T-helper 1 cell (primary cell): ENCODE measurements at places on chromosomes 7 and 10.

DNA sequence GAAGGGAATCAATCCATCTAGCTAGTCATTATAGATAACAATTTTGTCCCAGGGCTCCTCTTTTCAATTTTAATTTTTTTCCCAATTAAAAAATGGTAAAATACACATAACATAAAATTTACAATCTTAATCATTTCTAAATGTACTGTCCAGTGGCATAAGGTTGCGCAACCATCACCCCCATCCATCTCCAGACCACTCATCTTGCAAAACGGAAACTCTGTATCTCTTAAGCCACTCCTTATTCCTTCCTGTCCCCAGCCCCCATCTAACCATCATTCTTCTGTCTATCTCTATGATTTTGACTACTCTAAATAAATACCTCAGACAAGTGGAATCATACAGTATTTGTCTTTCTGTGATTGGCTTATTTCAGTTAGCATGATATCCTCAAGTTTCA, 46.1 kb upstream of the RAB18 start:
- DNase-seq: no peak

DNA sequence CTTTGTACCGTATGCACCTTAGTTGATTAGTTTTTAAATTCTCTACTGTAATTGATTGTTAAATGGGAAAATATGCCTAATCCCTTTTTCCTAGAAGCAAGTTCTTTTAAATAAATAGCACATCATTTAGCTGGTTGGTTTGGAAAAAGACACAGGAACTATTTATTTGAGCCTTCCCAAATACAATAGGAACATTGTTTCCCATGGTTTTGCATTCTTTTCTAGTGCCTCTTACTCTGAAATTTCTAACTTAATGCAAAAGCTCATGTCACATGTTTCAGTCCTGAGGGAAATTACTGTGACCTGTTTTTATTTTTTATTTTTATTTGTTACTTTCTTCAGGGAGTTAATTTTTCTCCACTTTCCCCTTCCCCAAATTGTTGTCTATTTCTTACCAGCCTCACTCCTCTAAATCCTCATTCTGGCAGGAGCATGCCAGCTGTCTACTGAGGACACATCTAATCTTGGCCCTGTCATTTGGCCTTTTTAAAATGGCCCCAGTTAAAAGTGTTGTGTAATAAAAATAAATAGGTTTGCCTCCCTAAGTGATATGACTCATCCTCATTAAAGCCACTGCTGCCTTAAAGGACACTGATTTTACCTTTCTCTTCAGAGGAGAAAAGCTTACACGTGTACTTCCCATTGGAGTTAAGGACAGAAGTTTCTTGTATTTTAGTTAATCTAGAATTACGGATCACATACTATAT, 94.5 kb downstream of the PPP1R3A start:
- DNase-seq: no peak

DNA sequence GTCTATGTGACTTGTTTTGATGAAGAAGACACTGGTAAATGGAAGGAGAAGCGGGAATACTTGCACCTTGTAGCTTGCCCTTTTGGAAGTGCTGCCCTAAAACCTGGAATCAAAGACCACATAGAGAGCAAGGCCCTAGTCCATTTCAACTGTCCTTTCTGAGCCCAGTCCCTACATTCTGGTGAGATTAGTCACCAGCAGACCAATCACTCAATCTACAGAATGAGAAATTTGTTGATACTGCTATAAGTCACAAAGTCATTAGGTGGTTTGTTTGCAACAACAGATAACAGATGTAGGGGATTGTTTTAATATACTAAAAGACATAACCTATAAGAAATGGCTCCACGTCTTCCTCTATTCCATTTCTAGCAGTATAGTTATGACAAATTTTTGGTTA, 33.6 kb downstream of the WASL start:
- no peak for DNase-seq

- no peak for DNase-seq
Measured at GRCh38 chr7:38846280-38846679, 62.7 kb downstream of the VPS41 start.

DNA sequence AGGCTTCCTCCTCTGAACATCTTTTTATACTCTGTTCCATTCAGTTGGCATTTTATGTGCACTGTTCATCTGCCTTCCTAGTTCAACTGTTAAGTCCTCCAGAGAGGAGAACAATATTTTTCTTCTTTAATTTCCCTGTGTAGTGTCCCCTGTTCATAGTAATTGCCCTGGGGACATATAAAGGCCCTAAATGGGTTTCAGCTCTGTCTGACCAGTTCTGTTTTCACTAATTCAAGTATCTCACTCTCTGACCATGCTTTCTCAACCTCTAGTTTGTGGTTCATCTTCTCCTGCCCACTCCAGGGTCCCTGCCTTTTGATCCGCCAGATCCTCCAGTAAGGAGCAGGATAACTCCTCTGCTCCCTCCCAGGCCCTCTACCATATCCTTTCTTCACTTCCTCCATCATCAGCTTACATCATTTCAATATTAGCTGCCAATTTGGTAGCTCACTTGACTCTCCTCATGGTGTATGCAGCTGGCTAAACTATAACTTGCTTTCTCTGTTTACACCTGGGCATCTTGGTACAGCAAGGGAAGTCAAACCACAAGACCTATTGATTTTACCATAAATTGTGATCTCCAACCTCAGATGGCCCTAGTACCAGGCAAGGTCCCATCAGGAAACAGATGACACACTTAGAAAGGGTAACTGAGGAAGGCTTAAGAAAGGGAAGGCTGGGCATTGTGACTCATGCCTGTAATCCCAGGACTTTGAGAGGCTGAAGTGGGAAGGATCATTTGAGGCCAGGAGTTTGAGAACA, 17.7 kb upstream of the C10orf67 start:
- no peak for DNase-seq

DNA sequence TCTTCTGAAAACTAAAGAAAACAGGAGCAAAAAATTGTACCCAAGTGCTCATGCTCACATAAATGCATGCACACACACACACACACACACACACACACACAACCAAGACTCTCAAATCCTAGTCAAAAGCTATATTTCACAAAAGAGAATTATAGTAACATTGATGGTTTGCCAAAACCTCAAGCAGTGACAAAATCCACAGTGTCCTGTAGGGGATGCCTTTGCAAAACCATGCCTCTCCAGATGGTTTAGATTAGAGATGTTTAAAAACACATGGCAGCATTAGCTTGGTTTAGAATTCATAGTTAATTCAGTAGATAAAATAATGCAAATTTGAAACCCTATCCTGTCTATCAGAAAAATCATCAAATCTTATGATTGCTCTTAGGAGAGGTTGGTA, 232.2 kb downstream of the DYNC1I1 start:
- no peak for DNase-seq

DNA sequence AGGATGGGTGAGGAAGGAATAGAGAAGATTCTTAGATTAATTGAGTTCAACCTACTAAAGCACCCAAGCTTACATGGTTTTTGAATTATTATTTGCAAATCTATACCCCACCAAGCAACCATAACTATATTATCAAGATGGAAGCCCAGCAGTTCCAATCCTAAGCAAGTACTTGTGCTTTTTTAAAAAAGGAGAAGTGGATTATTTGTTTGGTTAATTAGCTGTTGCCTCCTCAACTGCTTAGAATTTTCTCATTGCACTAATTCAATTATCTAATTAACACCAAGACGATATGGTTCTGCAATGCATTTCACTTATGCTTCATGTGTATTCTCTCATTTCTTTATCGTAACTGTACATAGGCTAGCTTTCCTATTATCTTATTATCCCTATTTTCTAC, 27.3 kb upstream of the WIPF3 start:
- no peak for DNase-seq

- DNase-seq: no peak
Measured at GRCh38 chr7:52708846-52709245, 326.6 kb upstream of the POM121L12 start.

GRCh38 chr7:27890205-27890849, 150.4 kb downstream of the TAX1BP1 start:
- no peak for DNase-seq

DNA sequence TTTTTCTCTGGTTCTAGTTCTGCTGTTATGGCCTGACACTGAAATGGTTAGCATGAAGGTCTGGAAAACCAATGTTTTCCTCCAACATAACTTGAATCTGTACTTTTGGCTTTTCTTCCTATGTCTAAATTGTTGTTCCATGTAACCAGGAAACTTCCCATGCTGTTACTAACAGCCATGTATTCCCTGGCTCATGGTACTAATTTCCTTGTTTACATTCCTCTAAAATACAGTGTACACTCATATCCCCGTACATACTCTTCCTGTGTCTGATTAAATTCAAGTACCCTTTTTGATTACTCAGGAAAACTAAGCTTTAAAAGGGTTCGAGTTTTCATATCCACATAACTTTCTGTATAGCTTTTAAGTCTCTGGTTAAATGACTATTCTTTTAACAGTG, 12.3 kb upstream of the ACSM6 start:
- DNase-seq: no peak

DNA sequence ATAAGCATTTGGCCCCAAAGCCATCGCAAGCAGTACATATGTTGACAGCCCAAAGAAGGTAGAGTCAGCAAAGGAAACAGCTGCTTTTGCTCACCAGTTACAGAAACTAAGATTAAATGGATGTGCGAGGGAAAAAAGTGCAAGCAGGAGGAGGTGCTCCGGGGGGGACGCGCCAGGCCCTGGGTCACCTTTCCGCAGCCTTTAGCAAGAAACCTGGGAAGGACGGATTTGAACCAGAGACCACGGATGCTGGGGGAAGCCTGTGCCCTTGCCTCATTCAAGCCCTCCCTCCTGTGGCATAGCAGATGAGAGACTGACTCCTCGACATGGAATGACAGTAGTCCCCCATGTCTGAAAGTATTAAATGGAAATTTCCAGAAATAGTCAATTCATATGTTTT, 405.6 kb upstream of the PRKCQ start:
- DNase-seq: no peak

- no peak for DNase-seq
Measured at GRCh38 chr7:30936650-30937245, 25.1 kb downstream of the AQP1 start.

GRCh38 chr7:27634671-27635493, 27.8 kb downstream of the HIBADH start:
- no peak for DNase-seq
